Stimulated activated naive CD4-positive, alpha-beta T cell treated with Interleukin-2 at 50 U/mL for 16 hours (primary cell): ENCODE measurements at places on chromosomes 4 and X.

DNA sequence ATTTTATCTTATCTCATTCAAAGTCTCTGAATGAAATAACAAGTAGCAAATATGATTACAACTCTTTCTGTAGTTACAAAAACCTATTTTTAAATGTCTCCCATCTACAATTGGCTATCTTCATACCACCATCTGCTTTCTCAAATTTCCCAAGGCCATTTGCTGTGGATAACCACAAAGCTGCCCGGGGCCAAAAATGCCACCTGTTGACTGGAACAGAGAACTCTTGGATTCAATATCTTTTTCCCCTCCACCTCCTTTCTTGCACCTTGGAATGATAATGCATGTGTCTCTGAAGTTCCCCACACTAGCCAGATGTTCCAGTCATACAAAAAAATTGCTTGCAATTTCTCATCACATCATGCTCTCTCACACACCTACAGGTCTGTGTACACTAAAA, 93.3 kb upstream of the SCML1 start:
- DNase-seq: no peak

DNA sequence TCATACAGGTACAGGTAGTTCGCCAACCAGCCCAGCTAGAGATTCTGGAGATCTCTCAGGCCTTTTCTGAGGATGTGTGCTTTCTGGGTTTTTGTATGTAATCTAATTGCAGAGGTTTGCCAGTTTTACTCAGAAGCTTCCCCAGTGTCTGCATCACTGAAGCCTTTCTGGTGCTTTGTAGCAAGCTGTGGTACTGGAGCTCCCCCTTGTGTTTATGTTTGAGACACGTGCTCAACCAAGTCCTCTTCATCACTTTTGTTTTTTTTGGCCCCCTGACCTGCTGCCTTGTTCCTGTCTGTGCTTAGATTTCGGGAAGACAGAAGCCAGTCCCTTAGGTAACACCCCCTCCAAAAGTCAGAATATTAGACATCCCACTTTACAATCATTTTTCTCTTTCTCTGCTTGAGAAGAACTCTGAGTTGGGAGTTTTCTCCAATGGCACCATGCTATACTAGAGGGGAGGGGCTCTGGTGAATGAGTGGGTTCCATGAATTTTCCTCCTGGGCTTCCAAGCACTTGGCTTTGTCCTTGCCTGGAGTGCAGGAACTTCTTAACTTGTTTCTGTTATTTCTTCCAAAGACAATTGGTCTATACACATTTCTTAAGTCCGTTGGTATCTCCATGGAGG, 128.4 kb upstream of the TBC1D9 start:
- no peak for DNase-seq

GRCh38 chr4:106422766-106423165, 54.2 kb upstream of the GIMD1 start:
- DNase-seq: no peak

DNA sequence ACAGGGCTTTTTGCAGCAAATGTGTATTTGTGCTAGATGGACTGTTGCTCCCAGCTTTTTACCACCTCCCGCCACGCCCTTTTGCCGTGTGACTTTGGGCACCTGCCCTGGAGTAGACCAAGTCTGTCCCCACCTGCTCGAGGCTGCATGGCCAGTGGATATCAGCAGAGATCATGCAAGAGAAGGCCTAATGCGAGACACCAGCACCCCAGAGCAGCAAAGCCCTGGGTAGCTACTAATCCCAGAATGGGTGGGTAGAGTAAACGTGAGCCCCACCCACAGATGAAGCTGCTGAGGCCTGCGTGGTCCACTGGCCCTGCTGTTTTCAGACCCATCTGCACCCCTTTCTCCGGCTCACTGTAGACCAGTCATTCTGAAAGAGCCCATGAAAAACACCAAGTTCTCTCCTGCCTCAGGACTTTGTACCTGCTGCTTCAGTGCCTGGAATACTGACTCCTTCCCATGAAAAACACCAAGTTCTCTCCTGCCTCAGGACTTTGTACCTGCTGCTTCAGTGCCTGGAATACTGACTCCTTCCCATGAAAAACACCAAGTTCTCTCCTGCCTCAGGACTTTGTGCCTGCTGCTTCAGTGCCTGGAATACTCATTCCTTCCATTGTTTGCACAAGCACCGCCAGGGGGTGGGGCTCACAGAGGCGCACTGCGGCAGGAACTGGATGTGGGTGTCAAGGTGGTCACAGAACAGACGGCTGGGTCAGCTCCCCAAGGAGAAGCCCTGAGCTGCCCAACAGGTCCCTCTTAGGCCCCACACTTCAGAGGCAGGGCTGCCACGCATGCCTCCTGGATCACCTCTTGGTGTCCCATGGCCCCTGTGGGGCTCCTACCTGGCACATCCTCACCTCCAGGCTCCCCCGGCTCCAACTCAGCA, 5.1 kb upstream of the TNIP2 start:
- DNase-seq: no peak

GRCh38 chr4:48322063-48322462, 19.3 kb upstream of the SLAIN2 start:
- DNase-seq: no peak

DNA sequence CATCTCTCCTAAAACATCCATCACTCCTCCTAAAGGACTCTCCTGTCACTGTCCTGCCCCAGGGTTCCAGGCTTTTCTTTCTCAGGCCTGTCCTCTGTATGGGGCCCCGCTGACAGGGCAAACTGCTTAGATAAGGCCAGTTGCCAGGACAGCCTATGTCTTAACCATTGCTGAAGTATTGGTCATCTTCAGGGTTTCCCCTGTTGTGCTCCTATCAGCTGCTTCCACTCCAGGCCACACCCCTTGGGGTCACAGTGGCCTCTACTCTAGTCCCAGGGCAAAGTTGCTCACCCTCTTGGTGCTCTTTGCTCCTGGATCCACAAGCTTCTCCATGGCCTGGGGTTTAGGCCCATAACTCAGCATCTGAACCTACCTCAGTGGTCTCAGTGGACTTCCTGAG, 138.0 kb upstream of the PJA1 start:
- no peak for DNase-seq

DNA sequence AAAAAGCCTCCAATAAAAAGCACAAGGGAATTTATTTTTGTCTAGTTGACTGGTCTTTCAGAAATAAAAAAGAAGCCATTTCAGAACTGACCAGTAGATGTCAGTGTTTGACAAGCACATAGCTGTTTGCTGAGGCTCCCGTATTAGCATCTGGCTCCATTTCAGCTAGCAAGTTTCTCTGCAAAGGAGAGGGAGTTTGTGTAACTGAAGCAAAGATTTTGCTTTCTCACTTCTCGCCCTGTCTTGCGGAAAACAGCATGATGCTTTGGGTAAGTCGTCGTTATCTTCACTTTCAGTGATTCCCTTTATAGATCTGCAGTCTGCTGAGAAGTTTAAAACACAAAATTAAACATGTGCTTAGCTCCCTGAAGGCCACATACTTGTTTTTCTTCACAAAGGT, 85.5 kb downstream of the CT47B1 start:
- no peak for DNase-seq

GRCh38 chrX:73268463-73268862, 53.8 kb upstream of the NAP1L2 start:
- DNase-seq: no peak

GRCh38 chr4:177951026-177951425, 508.8 kb upstream of the AGA start:
- no peak for DNase-seq

GRCh38 chr4:159049780-159050375, 53.0 kb upstream of the RAPGEF2 start:
- DNase-seq: no peak

DNA sequence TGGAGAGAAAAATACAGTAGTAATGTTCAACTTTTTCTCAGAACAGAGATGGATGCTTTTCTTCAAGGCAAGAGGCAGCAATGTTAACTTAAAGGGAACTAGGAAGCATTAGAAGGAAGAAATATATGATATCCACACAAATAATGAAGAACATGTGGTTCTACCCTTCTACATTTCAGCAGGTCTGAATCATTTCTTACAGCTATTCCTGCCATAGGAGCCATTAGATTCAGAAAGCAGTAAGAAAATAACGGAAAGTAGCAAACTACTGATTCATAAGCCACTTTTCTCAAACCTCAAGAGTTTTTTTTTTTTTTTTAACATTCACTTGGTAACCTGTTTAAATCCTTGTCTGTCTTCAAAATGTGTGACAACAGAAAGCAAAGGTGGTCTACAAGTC, 1251.6 kb upstream of the AGA start:
- DNase-seq: no peak

DNA sequence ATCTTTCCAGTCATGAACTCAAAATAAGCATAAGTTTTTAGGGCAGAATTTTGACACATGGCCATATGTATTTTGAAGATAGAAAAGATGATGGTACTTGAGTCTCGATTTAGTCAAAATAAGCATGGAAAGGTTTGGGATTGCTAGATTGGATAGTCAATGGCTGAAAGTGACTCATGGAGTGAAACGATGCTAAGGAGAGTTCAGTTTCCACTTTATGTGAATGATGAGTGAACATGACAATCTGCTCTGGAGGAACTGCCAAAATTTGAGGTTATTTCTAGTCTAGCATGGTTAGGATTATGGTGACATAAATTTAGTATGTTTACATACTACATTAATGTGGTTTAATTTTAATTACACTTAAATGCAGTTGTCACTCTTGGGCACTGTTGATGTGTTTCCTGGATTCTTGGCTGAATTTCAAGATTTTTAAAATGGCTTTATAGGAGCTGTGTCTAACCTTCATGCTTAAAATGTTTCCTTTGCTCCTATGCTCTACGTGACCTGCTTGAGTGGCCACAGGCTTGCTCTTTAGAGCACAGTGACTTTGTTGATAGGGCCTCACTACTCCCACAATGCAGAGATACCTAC, 17.1 kb downstream of the DDX3X start:
- no peak for DNase-seq

DNA sequence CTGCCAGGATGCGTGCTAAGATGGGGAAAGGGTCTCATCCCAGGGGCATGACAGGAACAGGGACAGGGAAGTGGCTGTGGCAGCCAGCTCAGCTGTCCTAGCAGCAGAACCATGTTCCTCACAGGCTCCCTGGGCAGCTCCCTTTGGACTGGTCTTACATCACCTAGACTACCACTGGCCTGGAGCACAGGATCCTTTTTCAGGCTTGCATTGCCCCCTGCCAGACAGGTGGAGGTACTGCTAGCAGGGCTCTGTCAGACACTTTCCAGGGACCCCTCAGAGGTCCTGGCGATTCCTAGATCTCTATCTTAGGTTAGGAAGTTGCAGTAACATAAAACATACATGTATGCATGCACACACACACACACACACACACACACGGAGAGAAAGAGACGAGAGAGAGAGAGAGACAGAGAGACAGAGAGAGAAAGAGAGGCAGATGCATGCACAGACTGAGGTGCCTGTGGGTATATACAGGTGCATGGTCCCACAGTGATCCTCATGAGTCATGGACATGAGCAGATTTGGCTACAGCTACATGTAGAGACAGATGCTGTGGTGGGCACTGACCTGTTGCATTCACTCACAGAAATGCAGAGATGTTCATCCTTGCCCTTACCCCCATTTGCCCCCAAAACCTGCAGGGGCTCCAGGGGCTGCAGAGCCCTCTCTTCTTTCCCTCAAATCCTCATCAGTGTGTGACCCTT, 63.6 kb downstream of the STARD8 start:
- DNase-seq: no peak
